Progenitor cell of endocrine pancreas (in vitro differentiated cells): ENCODE measurements at places on chromosomes 13 and 19.
A peak's percentile ranks its signal among the peaks of the same experiment; 100 is the strongest.

GRCh38 chr19:34096020-34096915 is 76.0 kb upstream of the LSM14A start:
- no peak for DNase-seq

DNA sequence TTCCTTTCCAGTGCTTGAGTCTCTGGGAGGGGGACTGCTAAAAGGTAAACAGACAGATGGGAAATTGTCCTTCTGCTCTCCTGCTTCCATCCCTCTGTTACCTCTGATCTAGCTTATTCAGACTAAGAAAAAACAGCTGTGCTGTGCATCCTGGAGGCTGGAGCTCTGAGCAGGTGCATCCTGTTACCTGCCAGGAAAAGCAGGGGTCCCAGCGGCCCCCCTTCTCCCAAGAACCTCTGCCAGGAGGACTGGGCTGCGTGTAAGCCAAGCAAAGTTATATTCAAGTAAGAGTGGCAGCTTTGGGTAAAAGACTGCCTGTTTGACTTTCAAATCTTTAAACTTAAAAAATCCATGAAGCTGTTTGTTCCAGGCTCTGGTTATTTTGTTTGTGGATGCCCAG is 75.1 kb downstream of the C13orf42 start:
- no peak for DNase-seq

DNA sequence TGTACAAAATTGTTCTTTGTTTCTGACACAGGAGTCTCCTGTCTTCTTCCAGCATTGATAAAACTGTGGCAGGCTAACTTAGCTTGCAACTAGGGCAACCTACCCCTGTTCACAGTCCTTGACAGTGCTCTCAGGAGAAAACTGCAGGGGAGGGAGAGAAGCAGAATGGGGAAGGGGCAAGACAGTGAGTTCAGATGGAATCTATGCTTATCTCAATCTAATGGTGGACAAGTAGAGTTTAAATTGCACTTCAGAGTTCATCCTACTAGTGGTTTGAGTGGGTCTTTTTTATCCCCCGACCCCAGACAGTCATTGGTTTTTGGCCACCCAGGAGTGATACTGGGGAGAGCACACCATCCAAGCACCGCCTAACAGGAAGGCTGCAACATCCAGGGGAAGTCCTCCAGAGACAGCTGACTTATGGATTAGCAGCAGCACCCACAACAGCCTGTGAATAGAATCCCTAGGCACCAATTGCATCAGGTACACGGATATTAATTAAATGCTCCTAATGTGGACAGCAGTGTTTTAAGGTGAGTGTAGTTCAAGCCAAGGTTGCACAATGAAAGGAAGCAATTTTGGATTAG is 236.6 kb downstream of the NHLRC3 start:
- no peak for DNase-seq

DNA sequence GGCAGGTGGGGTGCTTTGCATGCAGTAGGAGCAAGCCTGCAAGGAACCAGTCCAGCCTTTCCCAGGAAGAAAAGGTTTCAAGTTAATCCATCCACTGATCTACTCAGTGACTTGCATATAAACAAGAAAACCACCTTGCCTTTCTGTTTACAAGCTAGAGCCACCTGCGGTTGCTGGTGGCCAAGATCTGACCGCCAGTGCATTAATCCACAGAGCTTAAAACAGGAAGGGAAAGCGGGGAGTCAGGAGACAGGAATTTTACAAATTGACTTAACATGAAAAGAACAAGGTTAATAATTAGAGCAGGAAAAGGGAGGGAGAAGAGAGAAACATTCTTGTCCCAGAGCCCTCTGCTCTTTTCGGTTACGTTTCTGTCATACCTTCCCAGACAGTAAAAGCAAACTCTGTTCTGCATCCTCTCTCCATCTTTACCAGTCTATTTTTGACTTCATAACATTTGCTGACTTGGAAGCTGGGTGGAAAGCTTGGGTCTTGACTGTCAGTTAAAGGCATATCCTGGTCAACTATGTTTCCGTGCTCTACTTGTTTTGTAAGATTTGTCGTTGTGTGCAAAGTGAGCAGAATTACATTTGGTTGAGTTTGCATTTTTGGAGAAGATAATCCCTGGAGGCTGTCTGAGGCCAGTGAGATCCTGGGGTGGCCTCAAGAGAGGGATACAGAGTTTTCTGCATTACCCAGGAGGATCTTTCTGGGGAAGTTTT is 760.6 kb downstream of the EFNB2 start:
- no peak for DNase-seq

DNA sequence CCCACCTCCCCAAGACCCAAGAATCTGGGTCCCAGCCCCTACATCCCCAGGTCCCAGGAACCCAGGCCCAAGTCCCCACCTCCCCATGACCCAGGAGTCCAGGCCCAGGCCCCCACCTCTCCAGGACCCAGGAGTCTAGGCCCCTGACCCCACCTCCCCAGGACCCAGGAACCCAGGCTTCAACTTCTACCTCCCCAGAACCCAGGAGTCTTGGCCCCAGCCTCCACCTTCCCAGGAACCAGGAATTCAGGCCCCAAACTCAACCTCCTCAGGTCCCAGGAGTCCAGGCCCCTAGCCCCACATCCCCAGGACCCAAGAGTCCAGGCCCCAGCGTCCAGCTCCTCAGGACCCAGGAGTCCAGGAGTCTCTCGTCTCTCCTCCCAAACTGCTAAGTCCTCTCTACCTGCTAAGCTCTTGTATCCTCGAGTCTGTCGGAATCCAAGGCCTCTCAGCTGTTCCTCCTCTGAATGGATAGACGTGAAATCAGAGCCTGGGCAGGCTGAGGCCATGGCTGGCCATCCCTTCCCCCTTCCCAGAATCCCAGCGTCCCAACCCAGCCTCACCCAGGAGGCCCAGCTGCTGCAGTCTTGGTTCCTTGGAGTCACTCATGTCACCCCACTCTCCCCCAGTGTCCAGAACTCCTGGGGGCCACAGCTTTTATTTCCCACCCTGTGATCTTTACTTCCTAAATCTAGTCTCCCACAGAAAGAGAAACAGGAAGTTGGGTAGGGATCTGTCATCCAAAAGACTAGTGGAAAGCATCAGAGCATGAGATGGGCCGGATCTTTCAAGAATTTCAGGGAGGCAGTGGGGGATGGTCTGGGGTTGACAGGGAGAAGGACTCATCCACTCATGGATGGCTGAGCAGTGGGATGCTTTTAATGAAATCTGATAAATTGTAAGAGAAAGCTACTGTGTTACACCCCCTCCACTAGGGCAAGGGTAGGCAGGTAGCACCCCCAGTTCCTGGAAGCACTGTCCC is at the start of gene CD209:
CD209 (minus strand) TSS at position 632 of the 982 bp plus-strand sequence; CDS start at position 609, 23 bp downstream.
- DNase-seq: no peak

DNA sequence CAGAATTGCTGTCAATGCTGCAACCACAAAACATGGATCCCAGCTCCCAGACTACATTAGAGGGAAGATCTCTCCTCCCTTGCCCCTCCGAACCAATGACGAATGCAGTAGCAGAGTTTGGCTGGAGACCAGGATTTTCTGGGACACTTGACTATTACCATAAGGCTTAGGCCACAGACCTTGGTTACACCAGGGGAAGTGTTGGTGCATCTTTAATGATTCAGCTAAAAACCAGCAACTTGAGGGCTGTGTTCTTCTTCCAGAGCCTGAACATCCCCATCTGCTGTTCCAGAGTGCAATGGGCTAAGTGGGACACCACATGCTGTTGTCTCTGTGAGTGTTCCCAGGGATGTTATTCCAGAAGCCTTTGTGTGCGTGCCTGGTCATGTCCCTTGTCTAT is 528.2 kb downstream of the LMO7 start:
- DNase-seq: no peak

- peak; percentile 37 for DNase-seq
Observed at GRCh38 chr19:46373491-46374359, 26.8 kb downstream of the PPP5C start.

DNA sequence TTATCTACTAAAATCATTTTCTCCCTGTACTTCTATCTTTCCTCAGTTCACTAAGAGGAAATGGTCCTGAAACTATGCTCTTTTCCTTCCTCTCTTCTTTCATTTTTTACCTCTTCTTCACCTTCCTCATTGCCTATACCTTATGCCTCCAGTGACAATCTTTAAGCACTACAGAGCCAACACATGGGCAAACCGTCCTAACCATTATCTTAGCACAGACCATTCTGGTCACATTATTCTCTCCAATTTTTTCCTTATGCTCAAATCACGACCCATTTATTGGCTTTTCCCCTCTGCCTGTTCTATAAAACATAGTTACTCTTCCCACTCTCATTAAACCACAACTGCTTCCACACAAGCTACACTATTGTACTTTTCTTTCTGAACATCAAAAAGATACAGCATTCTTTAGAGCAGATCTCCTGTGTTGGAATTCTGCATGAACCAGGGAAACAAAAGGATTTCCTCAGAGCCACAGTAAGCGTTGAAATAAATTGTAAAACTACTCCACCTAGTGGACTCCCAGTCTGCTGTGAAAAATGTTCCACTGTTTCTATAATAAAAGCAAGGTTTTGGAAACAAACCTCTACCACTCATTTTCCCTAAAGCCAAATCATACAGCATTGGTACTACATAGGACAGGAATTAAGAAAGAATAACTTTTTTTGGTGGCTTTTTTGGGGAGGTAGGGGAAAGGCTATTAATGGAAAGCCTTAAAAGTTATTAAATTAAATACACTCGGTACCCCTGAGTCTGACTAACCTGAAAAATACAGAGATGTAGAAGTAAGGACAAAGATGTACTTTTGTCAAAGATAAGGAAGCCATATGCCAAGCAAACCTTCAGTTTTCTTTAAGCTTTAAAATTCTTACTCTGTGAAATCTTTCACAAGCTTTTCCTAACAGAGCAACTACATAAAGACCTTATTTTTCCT is 19.5 kb downstream of the NUFIP1 start:
- DNase-seq: no peak

- DNase-seq: no peak
Observed at GRCh38 chr19:45863335-45863839, 440 bp upstream of the SYMPK start.

- DNase-seq: no peak
Observed at GRCh38 chr19:17447704-17448130, 751 bp downstream of the TMEM221 start.

DNA sequence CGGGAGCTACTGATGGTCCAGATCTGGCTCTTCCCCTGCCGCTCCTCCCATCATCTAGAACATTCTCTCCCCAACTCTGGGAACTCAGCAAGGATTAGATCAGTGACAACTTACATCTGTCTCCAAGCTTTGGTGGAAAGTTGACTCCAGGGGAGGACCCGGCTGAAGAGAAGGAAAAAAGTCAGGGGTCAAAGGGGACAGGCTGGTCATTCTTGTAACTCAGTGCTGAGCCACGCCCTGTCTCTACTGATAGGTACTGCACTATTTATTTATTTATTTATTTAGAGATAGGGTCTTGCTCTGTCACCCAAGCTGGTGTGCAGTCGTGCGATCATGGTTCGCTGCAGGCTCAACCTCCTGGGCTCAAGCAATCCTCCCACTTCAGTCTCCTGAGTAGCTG is 14.3 kb downstream of the PLEKHA4 start:
- DNase-seq: no peak
